Spleen (tissue), 13 donors: ENCODE measurements at places on chromosomes 1 and 21. TPM values are rescaled to one million over a fixed set of nuclear protein-coding genes. Genes with fewer than 3 reads are reported as not detected.

The RIPK4 gene
- not detected for total RNA-seq

The THRAP3 gene
- 89.9 TPM for total RNA-seq

The OLIG2 gene
- not detected for total RNA-seq

The STXBP3 gene
- total RNA-seq: 124 TPM

The CFAP107 gene
- not detected for total RNA-seq

The ZNF648 gene
- total RNA-seq: 0.26 TPM

The AMY2A gene
- not detected for total RNA-seq

The TBX15 gene
- total RNA-seq: 0.18 TPM

GRCh38 chr1:33177996-33178540, 3.8 kb downstream of the TRIM62 start:
- no peaks in the 10 kb centered on the region for H3K27me3 ChIP-seq
- DNase-seq: no peak
- peaks cover 39% of the 10 kb centered on the region for H3K4me1 ChIP-seq
- H3K27ac ChIP-seq: no peak overlapping the region
- no peak overlapping the region for H3K4me3 ChIP-seq

GRCh38 chr1:231899713-231900435, 273.3 kb downstream of the DISC1 start:
- no peak overlapping the region for H3K27ac ChIP-seq
- no peak for DNase-seq
- no peak overlapping the region for H3K4me3 ChIP-seq
- no peaks in the 10 kb centered on the region for H3K4me1 ChIP-seq
- H3K27me3 ChIP-seq: no peaks in the 10 kb centered on the region

- H3K27me3 ChIP-seq: no peaks in the 10 kb centered on the region
- H3K4me1 ChIP-seq: no peaks in the 10 kb centered on the region
- no peaks in the 10 kb centered on the region for H3K36me3 ChIP-seq
- H3K4me3 ChIP-seq: no peak overlapping the region
Measured at GRCh38 chr1:54018635-54019034, 649 bp upstream of the LDLRAD1 start.

DNA sequence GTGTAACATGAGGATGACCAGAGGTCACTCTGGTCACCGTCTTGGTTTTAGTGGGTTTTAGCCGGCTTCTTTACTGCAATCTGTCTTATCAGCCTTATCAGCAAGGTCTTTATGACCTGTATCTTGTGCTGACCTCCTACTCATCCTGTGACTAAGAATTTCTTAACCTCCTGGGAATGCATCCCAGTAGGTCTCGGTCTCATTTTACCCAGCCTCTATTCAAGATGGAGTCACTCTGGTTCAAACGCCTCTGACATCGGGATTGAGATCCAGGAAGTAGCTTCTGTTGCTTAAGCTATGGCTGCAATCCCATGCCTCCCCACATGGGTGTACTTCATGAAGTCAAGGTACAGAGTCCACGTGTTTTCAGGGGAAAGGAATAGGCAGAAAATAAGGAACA, 19.9 kb downstream of the FMN2 start:
- H3K27ac ChIP-seq: no peak overlapping the region
- H3K36me3 ChIP-seq: no peaks in the 10 kb centered on the region
- H3K4me1 ChIP-seq: no peaks in the 10 kb centered on the region
- no peak overlapping the region for H3K4me3 ChIP-seq
- H3K27me3 ChIP-seq: no peaks in the 10 kb centered on the region

DNA sequence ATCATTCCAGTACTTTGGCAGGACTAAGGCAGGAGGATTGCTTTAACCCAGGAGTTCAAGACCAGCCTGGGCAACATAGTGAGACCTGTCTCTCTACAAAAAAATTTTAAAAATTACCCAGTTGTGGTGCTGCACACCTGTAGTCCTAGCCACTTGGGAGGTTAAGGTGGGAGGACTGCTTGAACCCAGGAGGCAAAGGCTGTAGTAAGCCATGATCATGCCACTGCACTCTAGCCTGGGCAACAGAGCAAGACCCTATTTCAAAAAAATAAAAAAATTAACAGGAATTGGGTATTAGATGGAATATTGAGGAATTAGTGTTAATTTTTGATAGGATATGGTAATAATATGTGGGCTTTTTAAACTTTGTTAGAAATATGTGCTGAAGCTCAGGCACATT, 16.8 kb downstream of the TAF13 start:
- H3K4me1 ChIP-seq: no peaks in the 10 kb centered on the region
- H3K4me3 ChIP-seq: no peak overlapping the region
- no peak overlapping the region for H3K27ac ChIP-seq
- no peaks in the 10 kb centered on the region for H3K27me3 ChIP-seq
- H3K36me3 ChIP-seq: peaks cover 8% of the 10 kb centered on the region

GRCh38 chr1:90371448-90371813, 345.7 kb downstream of the BARHL2 start:
- no peak for DNase-seq
- no peaks in the 10 kb centered on the region for H3K4me1 ChIP-seq
- H3K36me3 ChIP-seq: no peaks in the 10 kb centered on the region
- H3K27me3 ChIP-seq: no peaks in the 10 kb centered on the region
- no peak overlapping the region for H3K4me3 ChIP-seq
- no peak overlapping the region for H3K27ac ChIP-seq

DNA sequence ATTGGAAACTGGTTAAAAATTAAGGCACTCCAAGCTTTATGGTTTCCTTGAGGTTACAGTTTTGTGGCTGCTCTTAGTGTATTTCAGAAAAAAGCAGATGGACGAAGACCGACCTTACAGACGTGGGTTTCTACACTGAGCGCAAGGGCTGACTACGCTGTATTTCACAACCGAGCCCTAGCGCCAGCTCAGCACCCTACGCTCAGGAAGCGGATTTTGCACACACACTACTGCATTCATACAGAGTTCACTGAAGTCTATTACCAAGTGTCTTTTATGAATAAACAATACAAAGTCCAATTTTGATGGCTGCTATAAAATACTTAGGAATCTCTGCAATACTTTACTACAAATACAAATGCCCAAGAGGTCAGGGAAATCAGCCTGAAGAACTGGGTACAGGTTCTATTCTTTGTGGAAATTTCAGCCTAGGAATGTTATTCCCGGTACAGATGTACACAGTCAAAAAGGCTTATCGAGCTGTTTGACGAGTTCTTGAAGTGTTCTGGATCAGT, 23.8 kb downstream of the PTTG1IP start:
- no peak overlapping the region for H3K4me3 ChIP-seq
- DNase-seq: no peak
- peaks cover 18% of the 10 kb centered on the region for H3K4me1 ChIP-seq
- no peak overlapping the region for H3K27ac ChIP-seq

- DNase-seq: no peak
- peaks cover 31% of the 10 kb centered on the region for H3K4me1 ChIP-seq
- no peak overlapping the region for H3K4me3 ChIP-seq
Measured at GRCh38 chr1:109530457-109531087, 9.1 kb upstream of the GPR61 start.

DNA sequence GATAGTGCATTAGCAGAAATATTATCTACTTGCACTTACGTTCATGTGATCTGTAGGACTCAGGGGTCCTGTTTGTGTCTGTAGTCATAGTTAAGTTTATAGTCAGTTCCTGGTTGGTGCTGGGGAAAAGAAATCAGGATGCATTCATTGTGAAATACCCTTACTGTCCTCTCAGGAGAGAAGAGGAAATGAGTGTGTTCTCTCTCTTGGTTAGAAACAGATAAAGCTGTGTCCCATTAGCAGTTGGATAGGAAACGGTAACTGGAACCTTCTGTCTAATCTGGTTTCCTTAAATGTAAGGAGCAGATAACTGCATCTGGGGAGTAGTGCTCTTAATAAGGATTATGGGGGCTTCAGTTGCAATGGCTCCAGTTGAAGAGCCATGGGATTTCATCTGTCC, 8.9 kb downstream of the SDCCAG8 start:
- H3K27me3 ChIP-seq: no peaks in the 10 kb centered on the region
- H3K36me3 ChIP-seq: no peaks in the 10 kb centered on the region
- H3K27ac ChIP-seq: peak overlapping the region; percentile 59
- H3K4me3 ChIP-seq: no peak overlapping the region
- H3K4me1 ChIP-seq: peaks cover 14% of the 10 kb centered on the region

- no peak for DNase-seq
- H3K27ac ChIP-seq: no peak overlapping the region
- no peak overlapping the region for H3K4me3 ChIP-seq
Measured at GRCh38 chr1:200332716-200333115, 77.1 kb downstream of the ZNF281 start.

- no peaks in the 10 kb centered on the region for H3K36me3 ChIP-seq
- DNase-seq: no peak
- no peak overlapping the region for H3K27ac ChIP-seq
- no peaks in the 10 kb centered on the region for H3K4me1 ChIP-seq
- H3K4me3 ChIP-seq: no peak overlapping the region
Measured at GRCh38 chr21:36902793-36903192, 63.7 kb downstream of the HLCS start.

DNA sequence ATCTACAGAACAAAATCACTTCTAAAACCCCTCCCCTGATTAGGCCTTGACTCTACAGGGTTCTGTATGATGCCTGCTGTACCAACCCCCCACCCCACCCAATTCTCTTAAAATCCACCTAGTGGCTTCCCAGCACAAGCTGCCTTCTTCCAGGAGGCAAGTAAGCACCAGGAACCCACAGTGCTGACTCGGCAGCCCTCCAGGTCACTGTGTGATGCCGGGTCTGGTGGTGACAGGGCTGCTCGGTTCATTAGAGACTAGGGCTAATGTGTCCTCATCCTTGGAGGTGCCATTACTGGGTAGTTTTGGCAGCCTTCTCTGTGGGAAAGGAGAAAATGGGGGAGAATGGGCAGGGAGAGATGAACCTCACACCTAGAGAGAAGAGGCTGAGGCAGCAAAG, 363.5 kb downstream of the PTPRU start:
- no peak overlapping the region for H3K4me3 ChIP-seq
- no peaks in the 10 kb centered on the region for H3K27me3 ChIP-seq
- no peaks in the 10 kb centered on the region for H3K36me3 ChIP-seq
- H3K27ac ChIP-seq: no peak overlapping the region

- no peak for DNase-seq
- H3K27me3 ChIP-seq: no peaks in the 10 kb centered on the region
- no peaks in the 10 kb centered on the region for H3K4me1 ChIP-seq
- no peak overlapping the region for H3K27ac ChIP-seq
- H3K36me3 ChIP-seq: no peaks in the 10 kb centered on the region
Measured at GRCh38 chr1:68175621-68176398, 56.5 kb downstream of the WLS start.

GRCh38 chr1:234435620-234436019, 43.4 kb downstream of the TARBP1 start:
- H3K27ac ChIP-seq: no peak overlapping the region
- no peaks in the 10 kb centered on the region for H3K36me3 ChIP-seq

GRCh38 chr1:101379037-101379436, 142.2 kb downstream of the S1PR1 start:
- H3K36me3 ChIP-seq: no peaks in the 10 kb centered on the region
- H3K4me3 ChIP-seq: no peak overlapping the region
- DNase-seq: no peak
- no peak overlapping the region for H3K27ac ChIP-seq
- H3K27me3 ChIP-seq: no peaks in the 10 kb centered on the region
